ENCODE measurements at places on chromosomes 1 and 21.

- no peak for DNase-seq
Observed at GRCh38 chr1:40038697-40039096, 1.8 kb upstream of the CAP1 start.

DNA sequence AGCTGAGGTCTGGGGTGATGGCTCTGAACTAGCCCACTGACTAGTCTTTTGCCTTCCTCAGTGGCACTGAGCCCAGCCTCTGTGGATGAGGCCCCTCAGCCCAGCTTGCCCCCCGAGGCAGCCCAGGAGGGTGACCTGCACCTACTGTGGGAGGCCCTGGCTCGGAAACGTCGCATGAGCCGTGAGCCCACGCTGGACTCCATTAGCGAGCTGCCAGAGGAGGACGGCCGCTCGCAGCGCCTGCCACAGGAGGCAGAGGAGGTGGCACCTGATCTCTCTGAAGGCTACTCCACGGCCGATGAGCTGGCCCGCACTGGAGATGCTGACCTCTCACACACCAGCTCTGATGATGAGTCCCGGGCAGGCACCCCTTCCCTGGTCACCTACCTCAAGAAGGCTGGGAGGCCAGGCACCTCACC lies 87.8 kb downstream of the TRIM11 start:
- no peak for DNase-seq

- DNase-seq: no peak
Observed at GRCh38 chr1:205798577-205798976, 14.4 kb downstream of the SLC41A1 start.

DNA sequence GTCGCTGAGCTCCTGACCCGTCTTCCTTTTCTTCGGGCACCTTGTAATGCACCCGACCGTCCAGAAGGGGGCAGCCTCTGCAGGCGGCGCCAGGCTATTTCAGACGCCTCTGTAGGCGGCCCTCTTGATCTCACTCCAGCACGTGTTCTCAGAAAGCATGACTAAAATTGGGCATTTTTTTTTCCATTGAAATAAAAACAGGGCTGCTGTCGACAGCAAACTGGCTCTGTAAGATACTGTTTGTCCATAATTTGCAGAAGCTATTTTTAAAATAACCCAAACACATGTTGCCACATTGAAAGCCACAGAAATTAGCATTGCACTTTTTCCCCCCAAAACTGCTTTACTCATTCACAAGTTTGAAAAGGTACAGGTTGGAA lies 78.0 kb downstream of the STUM start:
- DNase-seq: no peak

GRCh38 chr1:84573481-84573966 lies 716 bp downstream of the CTBS start:
- no peak for DNase-seq

DNA sequence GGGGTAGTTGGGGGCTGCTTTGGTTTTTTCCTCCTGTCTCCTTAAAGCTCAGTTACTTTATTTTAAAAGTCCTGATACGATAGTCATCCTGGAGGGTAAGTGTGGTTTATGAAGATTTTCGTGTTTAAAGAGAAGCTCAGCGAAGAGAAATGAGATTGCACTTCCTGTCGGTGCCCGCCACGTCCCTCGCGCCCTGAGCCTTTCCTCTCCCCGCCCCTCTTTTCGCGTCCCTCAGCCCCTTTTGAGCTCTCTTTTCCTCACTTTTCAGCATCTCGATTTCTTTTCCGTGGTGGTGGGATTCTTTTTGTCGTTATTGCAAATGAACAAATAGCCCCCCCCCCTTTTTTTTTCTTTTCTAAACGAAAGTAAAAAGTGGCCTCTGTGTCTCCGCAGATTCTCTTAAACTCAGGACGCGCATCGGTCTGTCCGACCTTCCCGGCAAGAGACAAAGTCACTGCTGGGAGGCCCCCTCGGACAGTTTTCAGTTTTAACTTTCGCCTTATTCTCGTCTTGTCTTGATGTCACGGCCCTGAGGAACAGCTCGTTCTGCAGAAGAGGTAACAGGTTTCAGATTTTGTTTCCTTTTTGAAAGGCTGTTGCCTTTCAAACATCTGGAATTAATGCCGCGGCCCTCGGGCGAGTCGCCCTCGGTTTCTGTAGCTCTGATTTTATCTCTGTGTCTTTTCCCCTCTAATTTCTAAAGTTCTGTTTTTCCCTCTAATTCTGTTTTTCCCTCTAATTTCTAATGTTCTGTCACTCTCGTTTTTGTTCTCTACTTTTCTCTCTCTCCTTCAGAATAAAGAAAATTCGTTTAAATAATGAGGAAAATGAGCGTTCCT lies 1.0 kb upstream of the DMRTA2 start:
- no peak for DNase-seq

Measured in NCI-H1417 treated with DMSO at 0.1 percent for 48 hours (cell line).